Activated CD8-positive, alpha-beta memory T cell treated with anti-CD3 and anti-CD28 coated beads for 1 hour (primary cell): ENCODE measurements at places on chromosomes 1 and 21.

GRCh38 chr1:152683846-152684245 lies 2.1 kb upstream of the LCE2B start:
- DNase-seq = no peak

DNA sequence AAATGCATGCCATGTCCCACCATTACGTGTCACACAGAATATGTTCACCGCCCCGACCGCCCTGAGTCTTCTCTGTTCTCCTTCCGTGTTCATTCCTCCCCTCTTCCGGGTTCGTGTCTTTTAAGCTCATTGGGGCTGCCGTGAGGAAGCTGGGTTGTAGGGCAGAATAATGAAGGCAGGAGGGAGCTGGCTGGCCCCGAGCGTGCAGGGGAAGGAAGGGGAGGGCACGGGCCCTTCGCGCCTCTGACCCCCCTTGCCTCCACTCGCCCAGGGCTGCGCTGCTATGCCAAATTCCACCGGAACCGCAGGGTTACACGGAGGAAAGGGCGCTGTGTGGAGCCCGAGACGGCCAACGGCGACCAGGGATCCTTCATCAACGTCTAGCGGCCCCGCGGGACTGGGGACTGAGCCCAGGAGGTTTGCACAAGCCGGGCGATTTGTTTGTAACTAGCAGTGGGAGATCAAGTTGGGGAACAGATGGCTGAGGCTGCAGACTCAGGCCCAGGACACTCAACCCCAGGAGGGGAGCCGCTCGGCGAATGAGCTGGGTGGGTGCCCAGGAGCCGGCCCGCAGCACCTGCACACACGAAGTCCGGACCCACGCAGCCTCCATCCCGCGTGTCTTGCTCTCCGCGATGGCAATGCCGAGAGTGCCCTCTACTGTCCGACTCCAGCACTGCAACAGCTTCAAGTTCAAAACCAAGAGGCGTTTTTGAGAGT lies 16.5 kb upstream of the AGTRAP start:
- peak; percentile 74 for DNase-seq

GRCh38 chr1:212284332-212284743 lies 872 bp upstream of the PPP2R5A start:
- no peak for DNase-seq

- DNase-seq = no peak
Observed at GRCh38 chr1:229844675-229845074, 218.6 kb downstream of the URB2 start.

GRCh38 chr1:69523032-69523431 lies 44.7 kb upstream of the LRRC7 start:
- DNase-seq = no peak

DNA sequence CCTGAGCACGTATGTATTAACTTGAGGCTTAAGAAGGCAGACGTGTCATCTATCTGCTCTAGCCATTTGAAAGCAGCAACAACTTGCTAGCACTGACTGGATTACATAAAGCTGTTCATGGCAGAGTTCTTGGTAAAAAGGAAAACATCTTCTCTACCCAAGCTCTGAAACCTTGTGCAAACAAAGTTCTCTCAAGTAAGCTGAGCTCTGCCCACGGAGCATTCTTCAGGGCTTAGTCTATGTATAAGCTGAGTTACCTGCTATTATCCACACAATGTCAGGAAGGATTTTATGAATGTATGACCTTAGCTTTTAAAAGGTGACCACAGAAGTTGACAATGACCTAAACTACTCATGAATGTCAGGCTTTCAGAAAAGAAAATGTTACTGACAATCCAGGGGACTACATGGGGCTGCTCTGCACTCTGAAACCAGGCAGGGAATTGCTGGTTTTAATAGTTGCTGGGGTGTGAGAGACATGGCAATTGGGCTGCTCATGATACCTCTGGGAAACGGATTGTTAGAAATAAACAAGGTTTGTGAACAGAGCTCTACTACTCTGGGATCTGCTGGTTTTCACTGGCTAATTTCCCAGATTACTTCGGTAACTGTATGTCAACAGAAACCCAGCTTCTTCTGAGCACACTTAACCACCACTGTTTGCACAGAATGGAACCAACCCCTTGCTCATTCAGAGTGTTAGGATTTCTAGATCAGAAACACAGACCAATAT lies 29.6 kb upstream of the CCN1 start:
- no peak for DNase-seq

- DNase-seq = no peak
Observed at GRCh38 chr1:214136324-214136919, 144.5 kb upstream of the SMYD2 start.

GRCh38 chr1:115469703-115470476 lies 131.8 kb upstream of the NGF start:
- no peak for DNase-seq

DNA sequence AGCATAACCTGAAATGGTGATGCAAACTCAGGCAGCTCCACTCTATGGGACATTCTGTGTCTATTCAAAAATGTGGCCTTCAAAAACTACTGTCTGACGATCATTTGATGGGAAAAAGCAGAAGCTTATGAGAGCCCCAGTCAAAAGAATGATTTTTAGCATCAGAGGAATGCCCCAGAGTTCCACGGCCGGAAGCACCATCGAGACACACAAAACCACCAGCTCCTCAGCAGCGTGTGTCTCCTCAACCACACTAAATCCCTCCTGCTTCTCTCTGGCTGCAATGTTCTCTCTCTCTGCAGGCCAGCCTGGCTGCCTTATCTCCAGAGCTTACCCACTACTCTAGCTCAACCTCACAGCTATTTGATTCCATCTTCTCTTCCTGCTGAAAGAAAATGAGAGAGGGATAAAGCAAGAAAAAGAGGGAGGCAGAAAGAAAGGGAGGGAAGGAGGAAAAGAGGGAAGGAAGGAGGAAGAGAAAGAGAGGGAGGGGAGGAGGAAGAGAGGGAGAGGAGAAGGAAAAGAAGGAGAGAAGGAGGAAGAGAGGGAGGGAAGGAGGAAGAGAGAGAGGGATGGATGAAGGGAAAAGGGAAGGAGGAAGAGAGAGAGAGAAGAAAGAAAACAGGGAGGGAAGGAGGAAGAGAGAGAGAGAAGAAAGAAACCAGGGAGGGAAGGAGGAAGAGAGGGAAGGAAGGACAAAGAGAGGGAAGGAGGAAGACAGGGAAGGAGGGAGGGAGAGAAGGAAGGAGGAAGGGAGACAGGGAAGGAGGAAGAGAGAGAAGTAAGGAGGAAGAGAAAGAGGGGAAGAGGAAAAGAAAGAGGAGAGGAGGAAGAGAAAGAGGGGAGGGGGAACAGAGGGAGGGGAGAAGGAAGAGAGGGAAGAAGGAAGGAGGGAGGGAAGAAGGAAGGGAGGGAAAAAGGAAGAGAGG lies 33.5 kb upstream of the LAPTM5 start:
- DNase-seq = no peak

DNA sequence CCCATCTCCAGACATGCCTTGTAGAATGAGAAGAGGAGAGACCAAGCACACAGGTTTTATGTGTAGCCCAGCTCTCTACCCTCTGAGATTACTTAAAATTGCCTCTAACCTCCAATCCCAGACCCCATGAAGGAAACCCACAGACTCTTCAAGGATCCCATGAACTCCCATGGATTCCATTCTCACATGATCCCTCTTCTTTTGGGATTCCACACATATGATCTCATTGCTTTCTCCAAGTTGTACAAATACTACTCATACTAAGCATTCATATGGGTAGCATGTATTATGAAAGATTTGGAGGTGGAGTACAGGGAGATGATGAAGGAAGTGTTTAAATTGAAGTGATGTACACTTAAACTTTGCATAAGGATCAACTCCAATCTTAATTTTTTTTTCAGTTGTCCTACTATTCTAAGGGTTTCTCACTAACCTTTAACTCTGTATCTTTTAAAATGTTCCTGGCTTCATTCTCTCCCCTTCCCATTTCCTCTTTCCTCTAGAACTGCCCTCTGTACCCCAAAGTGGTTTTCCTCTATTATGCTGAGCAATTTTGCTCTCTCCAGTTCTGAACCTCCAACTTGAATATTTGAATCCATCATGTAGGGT lies 41.6 kb downstream of the MFSD2A start:
- no peak for DNase-seq

DNA sequence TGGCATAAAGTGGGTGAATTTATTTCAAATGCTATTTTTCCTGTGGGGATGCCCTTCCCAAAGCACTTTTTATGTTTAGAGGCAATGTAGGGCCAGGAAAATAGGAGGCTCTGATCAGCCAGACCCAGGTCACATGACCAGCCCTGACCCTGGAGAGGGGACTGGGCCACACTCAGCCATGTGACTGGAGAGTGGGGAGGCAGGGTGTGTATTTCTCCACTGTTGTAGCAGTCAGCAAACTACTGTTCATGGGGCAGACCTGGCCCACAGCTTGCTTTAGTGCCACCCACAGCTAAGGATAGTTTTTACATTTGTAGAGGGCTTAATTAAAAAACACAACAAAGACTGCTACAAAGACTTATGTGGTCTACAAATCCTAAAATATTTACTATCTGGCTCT lies 153.8 kb downstream of the ACTL8 start:
- DNase-seq = no peak

GRCh38 chr1:209202830-209203532 lies 380.5 kb upstream of the CAMK1G start:
- no peak for DNase-seq

- no peak for DNase-seq
Observed at GRCh38 chr1:43872280-43872679, 61.3 kb upstream of the ARTN start.

GRCh38 chr1:208047476-208047934 lies 136.6 kb upstream of the CD34 start:
- no peak for DNase-seq

- no peak for DNase-seq
Observed at GRCh38 chr1:72357411-72357810, 75.1 kb upstream of the NEGR1 start.

DNA sequence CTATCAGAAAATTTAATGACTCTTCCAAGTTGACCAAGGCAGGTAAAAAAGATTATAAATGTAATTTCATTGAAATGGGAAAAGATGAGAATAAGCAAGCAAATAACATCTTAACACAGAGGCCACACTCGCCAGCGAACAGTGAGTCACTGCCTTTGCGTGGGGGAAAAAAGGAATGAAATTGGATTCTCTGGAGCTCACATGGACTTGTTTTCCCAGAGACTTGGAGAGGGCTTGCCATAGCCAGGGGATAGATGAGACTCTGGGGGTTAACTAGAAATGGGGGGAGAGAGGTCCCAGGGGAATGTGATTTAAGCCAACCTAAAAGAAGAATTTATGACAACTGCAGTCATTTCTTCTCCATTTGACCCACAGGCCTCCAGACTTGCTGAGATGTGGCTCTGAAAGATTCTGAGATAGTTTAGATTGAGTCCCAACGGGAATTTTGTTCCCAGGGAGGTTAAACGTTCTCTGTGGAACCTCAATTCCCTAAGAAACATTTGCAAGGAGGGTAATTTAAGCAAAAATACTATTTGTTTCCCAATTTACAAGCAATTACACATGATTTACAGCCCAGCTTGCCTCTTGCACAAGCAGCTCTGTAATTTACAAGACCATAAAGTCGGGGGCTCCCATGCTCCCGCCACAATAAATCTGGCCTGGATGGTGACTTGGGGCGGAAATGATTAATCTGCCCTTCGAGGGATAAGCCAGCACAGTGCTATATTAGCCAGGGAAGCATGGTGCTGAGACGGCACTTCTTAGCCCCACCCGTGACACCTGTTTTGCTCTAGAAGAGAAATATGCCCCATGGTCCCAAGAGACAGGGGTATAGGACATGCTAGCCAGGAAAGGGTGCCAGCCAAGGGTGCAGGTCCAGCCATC lies 68.8 kb downstream of the GRIK3 start:
- DNase-seq = no peak

DNA sequence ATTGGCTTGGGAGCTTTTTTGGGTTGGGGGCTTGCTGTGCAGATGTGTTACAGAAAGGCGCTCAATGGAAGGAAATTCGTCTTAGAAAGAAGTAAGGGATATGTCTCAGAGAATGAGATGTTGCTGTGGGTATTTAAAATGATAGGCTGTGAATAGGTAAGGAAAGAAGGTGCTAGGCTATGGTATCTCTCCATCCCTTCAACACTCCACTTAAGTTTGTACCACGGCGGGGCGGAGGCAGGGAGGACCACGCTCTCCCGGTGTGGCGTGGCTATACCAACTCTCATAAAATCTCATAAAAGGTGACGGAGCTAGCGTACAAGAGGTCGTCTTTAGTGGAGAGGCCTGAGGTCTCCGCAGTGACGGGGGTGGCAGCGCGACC lies 305 bp upstream of the RPS6KC1 start:
- DNase-seq = no peak

- no peak for DNase-seq
Observed at GRCh38 chr1:157955857-157956256, 37.6 kb upstream of the KIRREL1 start.

- DNase-seq = no peak
Observed at GRCh38 chr1:227155004-227155403, 163.3 kb downstream of the CDC42BPA start.

- DNase-seq = no peak
Observed at GRCh38 chr1:172122381-172122780, 281.1 kb downstream of the DNM3 start.

DNA sequence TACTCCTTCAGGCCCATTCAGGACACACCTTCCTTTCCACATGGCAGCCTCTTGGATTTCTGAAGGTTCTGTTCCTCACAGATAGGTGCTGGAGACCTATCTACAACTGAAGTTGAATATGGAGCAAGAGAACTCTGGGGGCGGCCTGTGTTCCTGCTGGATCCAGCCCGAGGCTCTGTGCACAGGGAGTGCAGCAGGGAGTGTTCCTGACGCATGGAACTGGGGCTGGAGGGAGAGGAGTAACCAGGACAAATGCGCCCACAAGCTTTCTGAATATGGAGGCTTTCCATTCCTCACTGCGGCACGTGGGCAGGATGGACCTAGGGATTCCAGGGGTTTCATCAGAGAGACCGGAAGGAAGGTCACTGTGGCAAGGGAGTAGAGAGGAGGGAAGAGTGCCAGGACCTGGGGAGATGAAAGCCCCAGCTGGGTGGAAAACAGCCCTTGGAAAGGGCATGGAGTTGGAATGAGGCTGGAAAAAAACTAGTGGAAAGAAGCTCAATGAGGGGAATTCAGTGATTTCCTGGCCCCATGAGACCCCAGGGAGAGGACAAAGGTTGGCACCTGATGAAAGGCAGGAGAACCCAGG lies 12.5 kb downstream of the PM20D1 start:
- no peak for DNase-seq

DNA sequence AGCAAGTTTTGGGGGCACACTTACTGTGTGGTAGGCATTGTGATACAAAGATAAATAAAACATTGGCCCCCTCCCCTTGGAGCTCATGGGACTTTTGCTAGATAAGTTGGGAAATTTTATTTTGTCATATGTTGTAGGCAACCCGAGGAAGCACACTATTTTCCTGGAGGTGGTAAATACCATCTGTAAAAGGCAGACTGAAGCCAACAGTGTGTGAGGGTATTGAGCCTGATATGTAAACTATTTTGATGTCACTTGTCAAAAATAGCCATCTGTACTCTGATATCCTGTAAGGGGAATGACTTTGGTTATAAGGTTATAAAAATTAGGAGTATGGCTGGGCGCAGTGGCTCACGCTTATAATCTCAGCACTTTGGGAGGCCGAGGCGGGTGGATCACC lies 30.6 kb downstream of the VANGL2 start:
- no peak for DNase-seq

GRCh38 chr1:23867542-23867894 lies 572 bp downstream of the FUCA1 start:
- DNase-seq = no peak

- DNase-seq = no peak
Observed at GRCh38 chr1:54305906-54306514, 100.2 kb downstream of the SSBP3 start.
